Stimulated activated CD4-positive, alpha-beta T cell treated with anti-CD3 and anti-CD28 coated beads, Interleukin-4, amount 100 ng/mL, for 4 hours (primary cell): ENCODE measurements at places on chromosomes 16 and 17.
A peak's percentile ranks its signal among the peaks of the same experiment; 100 is the strongest.

DNA sequence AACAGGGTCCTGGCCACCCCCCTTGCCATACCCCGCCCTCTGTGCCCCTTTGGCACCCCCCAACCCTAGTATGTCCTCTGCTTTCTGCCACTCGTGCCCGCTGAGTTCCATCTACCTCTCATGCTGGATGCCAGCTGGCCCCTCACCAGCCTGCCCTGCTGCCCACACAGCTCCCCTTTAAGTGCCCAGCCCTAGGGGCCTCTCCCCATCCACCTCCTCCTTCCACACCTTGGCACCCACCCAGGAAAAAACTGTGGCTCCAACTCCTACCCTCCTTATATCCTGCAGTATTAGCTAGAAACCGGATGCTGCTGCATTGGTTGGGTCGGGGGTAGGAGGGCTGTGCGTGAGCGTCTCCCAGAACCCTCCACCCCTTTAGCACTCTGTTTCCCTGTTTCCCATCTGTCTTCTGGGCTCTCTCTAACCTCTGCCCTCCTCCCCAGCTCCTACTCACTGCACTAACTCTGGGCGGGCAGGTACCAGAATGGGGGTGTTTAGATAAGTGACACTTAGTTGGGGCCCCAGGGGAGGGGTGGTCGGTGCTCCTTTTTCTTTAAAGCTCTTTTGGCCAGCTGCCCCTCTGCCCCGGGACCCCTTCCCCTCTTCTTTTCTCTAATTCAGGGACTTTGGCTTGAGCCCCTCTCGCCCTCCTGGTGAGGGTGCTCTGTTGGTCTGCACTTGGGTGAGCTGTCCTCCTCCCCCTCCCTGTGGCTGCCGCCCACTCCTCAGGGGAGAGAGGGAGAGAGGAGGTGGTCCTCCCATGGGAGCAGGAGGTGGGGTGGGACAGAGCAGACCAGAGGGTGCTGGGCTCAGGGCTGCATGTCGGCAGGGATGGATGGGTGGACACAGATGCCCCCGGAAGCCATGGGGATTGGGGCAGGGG is 9.9 kb downstream of the NR1D1 start:
- no peak for DNase-seq

- no peak for DNase-seq
Measured at GRCh38 chr16:48052731-48053417, 102.9 kb downstream of the ABCC12 start.

DNA sequence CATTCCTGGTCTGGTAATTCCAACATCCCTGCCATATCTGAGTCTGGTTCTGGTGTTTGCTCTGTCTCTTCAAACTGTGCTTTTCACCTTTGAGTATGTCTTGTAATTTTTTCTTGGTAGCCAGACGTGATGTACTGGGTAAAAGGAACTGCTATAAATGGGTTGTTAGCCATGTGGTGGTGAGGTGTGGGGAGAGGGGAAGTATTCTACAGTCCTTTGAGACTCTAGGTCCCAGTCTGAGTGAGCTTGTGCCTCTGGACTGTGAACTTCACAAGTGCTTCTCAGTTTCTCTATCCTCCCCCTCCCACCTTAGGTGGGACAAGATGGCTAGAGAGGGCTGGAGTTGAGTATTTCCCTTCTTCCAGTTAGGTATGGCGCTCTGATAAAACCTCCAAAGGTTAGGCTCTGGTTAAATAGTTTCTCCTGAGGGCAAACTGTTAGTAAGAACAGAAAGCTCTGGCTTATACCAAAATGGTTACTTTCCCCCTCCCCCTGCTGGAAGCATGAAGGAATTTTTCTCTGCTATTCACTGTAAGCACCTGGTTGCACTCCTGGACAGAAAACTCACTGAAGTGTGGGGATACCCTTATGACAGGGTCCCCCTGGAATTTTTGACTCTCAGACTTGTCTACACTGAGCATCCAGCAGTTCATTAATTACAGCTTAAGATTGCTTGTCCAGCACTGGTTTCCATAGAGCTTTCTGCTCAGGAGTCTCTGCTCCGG is 87.8 kb downstream of the MARCHF10 start:
- DNase-seq = no peak

DNA sequence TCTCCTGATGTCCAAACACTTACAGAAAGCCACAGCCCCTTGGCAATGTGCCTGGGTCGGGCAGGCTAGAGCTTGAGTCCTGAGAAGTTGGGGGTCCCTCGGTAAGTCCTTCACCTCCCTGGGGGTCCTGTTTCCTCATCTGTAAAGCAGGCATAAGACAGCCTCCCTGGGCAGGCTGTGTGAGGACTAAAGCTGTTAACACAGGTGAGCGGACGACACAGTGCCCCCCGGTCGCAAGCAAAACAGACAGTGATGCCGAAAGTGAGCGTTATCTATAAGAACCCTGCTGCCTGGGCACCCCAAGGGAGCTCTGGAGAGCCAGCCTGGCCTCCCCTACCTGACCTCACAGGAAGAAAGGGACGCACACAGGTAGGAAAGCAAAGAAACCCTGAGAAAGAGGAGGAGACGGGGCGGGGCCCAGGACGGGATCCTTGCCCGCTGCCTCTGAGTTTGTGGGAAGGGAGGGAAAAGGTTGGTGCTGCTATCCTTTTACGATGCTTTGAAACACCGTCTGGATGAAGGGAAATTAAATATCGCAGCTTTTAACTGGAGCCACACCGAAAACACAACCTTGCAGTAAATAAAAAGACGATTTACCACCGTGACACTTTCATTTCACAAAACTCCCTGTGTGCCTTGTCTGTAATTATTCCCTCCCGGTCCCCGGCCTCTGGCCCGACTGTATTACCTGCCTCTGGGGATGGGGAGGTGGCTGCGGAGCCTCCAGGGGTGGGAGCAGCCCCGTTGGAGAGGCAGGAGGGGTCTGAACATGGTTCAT is 67.1 kb downstream of the ENGASE start:
- DNase-seq = no peak

DNA sequence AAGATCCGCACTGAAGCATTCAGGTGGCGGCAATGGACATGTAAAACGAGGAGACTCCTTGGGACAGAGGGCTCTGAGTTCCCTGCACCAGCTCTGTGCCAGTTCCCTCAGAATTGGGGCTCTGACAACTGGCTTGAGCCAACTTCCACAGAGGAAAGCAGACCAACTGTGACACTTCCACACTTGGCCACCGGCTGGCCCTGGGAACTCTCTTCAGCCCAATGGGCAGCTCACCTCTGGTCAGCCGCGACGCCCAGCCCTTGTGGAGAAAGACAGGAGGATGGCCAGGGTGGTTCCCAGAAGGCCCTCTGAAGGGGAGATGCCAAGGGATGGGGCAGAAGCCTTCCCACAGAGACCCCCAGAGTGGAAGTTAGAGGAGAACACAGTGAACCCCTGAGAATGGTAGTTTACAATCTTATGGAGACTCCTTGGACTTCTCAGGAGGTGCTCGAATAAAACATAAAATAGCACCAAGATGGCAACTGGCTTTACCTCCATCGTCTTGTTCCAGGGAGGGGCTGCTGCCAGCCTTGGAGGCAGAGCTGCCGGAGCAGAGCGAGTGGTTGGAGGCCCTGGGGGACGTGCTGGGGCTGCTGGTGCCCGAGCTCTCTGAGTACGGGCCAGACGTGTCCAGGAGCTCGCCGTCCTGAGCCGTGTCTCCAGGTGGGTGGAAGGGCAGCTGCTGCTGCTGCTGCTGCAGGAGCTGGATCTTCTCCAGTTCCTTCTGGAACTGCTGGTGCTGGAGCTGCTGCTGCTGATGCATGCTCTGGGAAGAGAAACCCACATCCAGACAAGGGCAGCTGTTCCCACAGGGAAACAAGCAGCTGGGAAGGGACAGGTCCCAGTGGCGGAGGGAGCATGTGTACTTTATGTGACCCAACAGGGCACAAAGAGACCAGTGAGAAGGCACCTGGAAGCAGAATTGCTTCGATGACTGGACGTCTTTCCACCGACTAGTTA is 35.0 kb upstream of the ICAM2 start:
- DNase-seq = no peak

- DNase-seq = peak; percentile 45
Measured at GRCh38 chr16:3029491-3030221, 5.8 kb downstream of the THOC6 start.

DNA sequence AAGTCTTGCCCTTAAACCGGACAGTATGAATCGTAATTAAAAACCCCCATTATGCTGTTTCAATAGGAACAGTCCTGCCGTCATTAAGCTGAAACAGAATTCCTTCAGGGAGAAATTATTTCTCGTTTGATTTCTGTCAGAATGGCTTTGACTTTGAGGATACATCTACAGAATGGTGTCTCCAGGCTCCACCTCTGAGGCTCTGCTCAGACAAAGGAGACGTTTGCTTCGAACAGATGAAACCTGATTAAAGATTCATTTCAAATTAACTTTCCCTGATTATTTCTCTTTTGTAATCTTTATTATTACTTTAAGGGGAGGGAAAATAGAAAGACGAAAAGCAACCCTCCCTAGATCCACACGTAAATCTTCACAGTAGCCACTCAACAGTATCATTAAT is 106.9 kb downstream of the TMEM114 start:
- DNase-seq = no peak

GRCh38 chr16:52251495-52251894 is 295.4 kb downstream of the TOX3 start:
- DNase-seq = no peak

GRCh38 chr16:9996221-9996620 is 186.0 kb downstream of the GRIN2A start:
- no peak for DNase-seq

DNA sequence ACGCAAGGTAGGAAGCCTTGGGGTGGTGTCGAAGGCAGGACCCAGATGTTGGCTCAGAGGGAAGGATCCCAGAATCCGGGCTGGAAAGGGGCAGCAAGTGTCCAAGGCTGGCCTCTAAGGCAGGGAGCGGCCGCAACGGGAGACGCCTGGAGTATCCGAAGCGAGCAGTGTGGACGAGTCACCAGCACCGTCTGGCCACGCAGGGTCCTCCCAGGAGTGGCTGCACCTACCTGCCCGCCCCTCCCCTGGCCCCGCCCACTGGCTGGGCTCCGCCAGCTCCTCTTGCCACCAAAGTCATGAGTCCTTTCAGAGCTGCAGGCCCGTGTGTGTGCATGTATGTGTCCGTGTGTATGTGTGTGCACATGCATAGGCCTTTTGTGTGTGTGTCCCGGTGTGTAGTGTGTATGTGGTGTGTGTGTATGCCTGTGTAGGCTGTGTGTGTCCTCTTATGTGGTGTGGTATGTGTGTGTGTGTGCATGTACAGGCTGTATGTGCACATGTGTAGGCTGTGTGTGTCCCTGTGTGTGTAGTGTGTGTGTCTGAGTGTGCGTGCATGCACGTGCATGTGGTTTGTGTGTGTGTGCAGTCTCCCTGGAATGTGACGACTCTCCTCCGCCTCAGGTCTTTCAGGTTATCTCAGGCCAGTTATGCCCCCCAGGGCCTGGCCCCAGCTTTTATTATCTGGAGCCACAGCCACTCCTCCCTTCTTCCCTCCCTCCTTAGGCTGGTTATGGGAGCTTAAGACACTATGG is at the start of gene PRSS8:
PRSS8 (minus strand) TSS at position 193 of the 752 bp plus-strand sequence. CDS start 229 bp downstream, outside the sequence.
- DNase-seq = no peak

DNA sequence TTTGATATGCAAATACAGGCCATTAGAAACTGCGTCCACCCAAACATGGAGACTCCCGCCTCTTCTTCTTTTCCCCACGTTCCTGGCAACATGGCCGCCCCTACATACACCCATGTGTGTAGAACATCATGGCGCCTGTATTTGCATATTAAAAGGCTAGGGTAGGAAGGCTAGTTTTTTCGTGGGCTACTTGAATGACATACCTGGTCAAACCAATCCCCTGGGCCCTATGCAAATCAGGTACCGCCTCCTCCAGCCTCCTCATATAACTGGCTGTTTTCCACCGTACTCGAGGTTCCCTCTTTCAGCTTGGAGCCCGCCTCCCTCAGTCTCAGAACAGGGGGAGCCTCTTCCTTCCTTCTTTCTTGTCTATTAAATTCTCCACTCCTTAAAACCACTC is 840 bp upstream of the CD300LB start:
- no peak for DNase-seq

- no peak for DNase-seq
Measured at GRCh38 chr17:17295141-17295540, 8.0 kb upstream of the NT5M start.
